Central memory CD8-positive, alpha-beta T cell (primary cell): ENCODE measurements at places on chromosomes 11 and 22.

GRCh38 chr22:32331236-32331917, 26.3 kb upstream of the RFPL3 start:
- no peak for DNase-seq

GRCh38 chr11:68002938-68003845, 705 bp downstream of the UNC93B1 start:
- DNase-seq, result peak; percentile 44

GRCh38 chr11:2553886-2554285, 109.1 kb downstream of the KCNQ1 start:
- no peak for DNase-seq

DNA sequence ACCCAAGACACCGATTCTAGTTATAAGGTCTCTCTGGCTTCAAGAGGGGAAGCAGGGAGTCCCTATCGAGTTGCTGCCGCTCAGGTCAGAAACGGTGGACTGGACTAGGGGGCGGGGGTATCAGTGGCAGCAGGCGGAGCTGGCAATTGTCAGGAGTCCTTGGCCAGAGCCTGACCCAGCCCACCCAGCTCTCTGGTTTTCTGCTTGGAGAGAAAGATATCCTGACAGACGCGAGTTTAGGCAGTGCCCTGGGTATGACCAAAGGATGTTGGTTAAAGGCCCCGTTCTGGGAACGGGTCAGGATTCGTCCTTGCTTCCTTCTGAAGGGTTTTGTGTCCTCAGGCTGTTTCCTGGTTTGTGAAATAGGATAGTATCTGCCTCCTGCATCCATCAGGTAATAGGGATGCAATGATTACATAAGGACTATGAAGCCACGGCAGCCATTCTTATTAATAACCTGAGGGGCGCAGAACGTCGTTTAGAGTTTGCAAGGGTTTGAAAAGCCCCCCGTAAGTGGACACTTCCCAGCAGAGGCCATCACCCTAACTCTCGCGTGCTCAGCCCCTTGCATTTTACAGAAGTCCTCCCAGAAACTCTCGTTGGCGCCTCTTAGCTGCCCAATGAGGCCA, 700 bp upstream of the DEPDC5 start:
- no peak for DNase-seq

DNA sequence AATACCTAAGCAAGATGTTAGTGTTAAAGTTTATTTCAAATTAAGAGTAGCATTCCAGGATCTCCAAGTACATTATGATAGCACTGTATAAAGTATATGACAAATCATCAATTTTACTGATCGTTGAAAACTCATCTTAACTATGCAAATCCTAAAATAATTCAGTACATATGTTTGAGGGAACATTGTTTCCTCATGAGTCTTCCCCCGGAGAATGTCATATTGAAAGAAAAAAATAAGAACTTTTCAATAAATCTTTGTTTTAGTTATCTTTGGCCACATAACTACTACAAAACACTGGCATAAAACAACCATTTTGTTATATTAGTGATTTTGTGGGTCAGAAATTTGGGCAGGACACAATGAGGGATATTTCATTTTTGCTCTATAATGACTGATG, 135.4 kb downstream of the METTL15 start:
- no peak for DNase-seq

- DNase-seq, result no peak
Observed at GRCh38 chr11:116690611-116691010, 82.2 kb downstream of the BUD13 start.

DNA sequence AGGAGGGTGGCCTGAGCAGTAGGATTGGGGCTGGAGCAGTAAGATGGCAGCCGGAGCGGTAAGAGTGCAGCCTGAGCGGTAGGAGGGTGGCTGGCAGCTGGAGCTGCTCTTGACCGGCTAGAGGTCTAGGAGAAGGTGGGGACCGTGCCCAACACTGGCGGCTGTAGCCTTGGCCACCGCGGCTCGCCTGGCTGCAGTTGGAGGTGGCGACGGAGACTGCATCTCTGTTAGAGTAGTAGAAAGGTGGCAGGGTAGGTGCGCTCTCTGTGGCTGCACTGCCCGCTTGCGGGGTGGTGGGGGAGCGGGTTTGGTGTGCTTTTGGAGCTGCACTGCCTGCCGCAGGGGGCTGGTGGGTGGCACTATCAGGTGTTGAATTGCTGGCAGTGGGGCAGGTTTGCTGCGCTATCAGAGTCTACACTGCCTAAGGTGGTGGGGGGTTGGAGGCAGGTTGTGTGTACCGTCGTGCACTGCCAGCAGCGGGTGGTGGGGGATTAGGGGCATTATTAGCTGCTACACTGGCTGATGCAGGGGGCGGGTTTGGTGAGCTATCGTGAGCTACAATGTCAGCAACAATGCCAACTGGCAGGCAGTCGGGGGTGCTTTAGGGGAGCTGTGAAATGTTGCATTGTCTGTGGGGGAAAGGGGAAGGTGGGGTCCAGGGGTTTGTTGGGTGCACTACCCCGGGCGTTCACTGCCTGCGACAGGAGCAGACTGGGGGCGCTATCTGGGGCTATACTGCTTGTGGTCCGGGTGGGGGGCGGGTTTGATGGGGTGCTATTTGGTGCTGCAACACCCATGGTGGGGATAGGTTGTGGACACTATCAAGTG, 4461.3 kb upstream of the OR11H1 start:
- DNase-seq, result no peak

DNA sequence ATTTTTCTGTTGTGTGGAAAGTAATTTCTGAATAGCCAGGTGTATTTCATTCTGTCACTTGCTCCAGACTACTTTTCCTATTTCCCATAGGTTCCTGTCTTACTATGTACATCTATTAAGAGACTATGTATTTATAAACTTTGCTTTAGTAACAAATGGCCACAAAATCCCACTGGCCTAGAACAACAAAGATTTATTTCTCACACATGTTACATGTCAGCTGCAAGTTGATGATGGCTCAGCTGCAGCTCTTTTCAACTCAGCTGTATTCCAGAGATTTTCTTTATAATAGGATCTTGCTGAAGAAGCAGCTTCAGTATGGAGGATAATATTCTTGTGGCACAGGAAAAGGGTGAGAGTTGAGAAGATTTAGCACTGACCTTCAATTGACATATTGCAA, 539.6 kb upstream of the LRRC4C start:
- no peak for DNase-seq

DNA sequence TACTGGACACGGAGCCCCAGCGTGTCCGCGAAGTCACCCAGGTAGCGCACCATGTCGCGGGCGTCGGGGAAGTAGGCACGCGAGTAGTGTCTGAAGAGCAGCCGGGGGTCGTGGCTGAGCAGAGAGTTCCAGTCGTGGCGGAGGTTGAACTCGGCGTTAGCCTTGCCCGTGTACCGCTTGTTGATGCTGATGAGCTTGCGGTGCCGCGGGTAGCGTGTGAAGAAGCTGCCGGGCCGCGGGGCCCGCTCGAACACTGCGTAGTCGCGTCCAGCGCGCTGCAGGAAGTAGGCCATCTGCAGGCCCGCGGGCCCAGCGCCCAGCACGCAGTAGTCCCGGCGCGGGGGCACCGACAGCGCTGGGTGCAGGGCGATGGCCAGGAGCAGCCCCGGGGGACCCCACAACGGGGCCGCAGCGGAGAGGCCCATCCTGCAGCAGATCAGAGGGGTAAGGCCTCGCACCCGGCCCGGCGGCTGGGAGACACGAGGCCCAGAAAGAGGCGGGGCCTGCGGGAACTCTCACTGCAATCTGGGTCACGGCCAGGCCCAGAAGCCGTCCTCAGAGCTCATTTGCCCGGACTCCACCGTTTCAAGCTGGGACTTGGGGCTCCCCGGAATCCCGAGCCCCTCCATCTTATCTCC, 723 bp downstream of the FOXRED2 start:
- DNase-seq, result no peak

DNA sequence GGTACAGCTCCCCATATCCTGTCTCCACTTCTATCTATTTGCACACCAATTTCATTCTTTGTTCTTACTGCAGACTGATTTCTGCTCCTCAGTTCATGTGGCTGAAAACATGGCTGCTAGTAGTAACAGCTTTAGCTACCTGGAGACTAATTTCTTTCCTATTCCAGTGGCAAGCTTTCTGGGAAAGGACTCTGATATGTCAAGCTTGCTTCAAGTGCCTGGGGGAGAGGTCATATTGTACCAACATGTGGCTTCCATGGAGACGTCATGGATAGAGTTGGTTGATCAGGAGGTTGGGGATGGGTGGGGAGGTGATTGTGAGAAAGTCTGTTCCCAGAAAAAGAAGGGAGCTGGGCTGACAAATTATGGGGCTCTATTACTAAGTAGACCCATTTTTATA, 44.9 kb downstream of the ADM start:
- DNase-seq, result no peak

GRCh38 chr11:72672597-72673238, 1.5 kb downstream of the PDE2A start:
- no peak for DNase-seq

GRCh38 chr11:77163271-77163670, 35.2 kb downstream of the MYO7A start:
- DNase-seq, result no peak

DNA sequence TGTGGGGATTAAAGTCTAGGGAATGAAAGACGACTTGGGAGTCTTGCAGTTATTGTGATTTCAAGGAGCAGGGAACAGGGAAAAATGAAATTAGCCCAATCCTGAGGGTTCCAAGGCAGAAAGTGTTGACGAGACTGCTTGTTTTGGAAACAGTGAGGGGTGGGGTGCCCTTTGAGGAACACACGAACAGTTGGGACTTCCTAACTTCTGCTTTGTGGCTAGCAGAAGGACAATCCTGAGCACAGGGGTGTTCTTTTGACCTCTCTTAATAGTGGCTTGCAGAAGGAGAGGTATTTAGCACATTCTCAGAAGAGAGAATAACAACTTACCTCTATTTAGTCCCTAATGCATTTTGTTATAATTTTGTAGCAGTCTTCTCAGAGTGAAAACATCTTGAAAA, 545.9 kb upstream of the ARHGAP42 start:
- DNase-seq, result no peak

DNA sequence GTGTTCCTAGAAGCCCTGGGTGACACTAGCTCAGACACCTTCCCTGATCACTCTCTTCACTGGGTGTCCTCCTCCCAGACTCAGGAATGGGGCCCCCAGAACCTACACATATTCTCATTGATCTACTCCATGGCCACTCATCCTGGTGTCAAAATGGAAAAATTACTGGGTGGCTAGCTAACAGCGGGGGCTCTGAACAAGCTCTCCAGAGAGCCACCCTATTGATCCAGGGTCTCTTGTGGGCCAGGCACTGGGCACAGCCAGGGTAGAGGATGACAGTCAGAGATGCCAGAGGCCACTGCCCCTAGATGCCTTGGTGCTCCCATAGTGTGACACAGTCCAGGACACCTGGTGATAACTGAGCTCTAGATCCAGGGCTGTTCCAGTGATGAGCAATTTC, 393.1 kb downstream of the SOX6 start:
- DNase-seq, result no peak

GRCh38 chr11:128476049-128476448, 111.3 kb downstream of the ETS1 start:
- DNase-seq, result no peak

DNA sequence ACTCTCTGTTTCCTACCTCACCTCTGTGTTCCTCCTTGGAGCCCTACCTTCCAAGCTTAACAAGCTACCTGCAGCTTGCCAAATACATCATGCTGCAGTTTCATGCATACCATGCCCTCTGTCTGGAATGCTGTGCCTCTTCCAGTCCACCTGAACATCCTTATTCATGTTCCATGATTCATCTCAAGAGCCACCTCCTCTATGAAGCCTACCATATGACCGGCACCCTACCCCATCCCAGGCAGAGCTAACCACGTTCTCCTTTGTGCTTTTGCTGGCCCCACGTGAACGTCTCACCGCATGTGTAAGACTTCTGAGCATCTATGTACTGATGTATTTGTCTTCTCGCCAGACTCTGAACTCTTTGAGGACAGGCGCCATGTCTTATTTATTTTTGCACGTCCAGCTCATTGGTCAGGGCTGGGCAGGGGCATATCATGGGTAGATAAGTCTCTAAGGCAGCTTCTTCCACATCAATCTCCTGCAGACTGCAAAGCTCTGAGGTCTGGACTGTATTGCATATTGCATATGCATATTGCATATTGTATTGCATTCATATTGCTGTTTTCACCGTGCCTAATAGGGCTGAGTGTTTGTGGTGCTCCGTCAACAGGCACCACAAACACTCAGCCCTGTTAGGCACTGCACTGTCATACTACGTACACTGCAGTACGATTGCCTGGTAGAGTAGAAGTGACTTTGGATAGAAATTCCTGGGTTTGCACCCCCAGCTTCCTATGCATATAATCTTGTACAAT, 31.0 kb downstream of the TST start:
- DNase-seq, result no peak

- DNase-seq, result no peak
Observed at GRCh38 chr11:15969701-15970329, 386.5 kb downstream of the SOX6 start.

DNA sequence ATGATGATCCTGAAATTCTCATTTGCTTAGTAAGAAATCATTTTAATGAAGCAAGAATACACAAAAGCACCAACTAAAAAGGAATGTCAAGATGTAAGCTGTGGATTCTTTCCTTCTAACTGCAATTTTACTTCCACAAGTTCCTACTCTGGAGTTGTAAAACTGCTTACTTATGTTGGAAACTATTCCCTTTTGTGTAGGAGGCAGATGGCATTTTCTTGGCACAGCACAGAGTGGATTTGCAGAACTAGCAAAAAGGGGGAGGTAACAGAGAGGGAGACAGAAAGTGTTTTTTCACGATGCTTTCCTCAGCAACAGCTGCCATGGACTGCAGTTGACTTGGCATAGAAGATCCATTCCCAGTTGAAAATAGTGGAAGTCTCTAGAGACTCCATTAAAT, 1112.0 kb upstream of the RAG2 start:
- no peak for DNase-seq

GRCh38 chr11:61887839-61888494, 3.4 kb downstream of the FADS3 start:
- no peak for DNase-seq

DNA sequence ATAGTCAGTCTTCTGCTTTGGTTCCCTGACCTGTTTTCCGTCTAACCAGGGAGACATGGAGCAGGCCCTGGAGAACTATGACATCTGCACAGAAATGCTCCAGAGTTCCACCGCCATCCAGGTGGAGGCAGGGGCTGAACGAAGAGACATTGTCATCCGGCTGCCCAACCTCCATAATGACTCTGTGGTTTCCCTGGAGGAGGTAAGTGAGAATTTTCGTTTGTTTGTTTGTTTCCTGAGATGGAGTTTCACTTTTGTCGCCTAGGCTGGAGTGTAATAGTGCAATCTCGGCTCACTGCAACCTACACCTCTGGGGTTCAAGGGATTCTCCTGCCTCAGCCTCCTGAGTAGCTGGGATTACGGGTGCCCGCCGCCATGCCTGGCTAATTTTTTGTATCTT, 52.9 kb downstream of the CABIN1 start:
- DNase-seq, result no peak
